ENCODE measurements at places on chromosomes 5 and 9.

DNA sequence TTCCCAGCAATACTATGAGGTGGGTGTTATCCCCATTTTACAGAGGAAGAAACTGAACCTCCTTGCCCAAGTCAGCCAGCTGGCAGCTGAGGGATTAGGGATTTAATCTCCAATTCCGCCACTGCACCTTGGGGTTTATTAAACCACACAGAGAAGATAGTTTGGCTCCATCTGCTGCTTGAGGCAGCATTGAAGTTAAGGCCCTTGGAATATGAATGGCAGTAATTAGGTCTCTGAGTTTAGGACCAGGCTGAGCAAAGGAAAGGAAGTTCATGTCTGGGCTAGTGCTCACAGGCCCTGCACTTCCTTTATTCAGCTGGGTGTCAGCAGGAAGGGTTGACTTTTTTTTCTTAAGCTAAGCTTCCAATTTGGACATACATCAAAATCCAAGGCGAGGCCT is 86.9 kb upstream of the GDNF start:
- no peak for DNase-seq

GRCh38 chr9:111038331-111039230 is at the start of gene LPAR1:
Gene LPAR1 (minus strand): TSS chr9:111038470. CDS start chr9:110972117, 66,353 bp downstream.
- no peak for DNase-seq

- no peak for DNase-seq
These were observed 250.0 kb upstream of the SLC30A5 start for GRCh38 chr5:68843624-68844364.

DNA sequence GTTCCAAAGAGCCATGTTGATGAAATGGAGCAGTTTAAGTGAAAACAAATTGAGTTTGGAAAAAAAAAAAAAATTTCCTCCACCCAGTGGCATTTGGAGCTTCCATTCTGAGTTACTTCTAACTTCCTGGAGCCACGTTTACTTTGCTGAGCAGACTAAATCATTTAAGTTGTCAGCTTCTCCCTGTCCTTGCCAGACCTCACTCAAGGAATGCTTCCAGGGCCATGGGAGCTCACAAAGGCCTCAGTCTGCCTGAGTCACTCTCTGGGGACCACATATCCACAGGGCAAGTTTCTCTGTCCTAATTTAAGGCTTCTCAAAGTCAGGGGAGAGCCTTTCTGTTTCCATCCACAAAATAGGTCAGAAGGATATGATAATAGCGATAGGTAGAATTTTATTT is 210.3 kb upstream of the TNC start:
- DNase-seq = no peak

DNA sequence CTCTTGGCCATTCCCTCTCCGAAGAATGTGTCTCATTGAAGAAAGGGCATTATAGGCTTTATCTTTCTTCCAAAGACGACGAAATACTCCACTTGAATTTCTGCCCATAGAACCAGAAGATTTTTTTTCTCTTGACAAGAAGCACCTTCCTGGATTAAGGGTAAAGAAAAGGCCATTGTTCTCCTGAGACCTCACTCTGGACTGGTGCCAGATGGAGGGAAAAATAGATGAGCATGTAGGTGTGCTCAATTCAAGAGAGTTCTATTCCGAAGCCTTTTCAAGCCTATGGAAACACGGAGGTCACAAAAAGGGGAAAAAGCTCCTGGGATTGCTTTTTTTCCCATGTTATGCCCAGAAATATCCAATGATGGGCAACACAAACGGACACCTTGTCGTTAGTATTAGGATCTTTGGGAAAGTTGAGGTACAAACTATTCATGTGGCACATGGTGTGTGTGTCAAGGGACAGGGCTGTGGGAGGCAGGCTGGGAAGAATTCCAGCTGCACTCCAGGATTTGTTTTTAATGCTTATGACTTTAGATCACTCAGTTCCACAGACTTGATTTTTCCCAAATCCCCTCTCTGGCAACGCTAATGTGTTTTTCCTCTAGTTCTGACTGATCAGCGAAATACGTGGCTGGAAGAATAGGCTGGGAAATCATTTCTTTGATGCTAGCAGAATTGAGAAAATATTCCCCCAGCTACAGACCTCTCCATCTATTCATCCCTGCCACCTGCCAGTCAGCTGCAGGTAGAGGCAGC is 89.9 kb downstream of the SIL1 start:
- DNase-seq = no peak

DNA sequence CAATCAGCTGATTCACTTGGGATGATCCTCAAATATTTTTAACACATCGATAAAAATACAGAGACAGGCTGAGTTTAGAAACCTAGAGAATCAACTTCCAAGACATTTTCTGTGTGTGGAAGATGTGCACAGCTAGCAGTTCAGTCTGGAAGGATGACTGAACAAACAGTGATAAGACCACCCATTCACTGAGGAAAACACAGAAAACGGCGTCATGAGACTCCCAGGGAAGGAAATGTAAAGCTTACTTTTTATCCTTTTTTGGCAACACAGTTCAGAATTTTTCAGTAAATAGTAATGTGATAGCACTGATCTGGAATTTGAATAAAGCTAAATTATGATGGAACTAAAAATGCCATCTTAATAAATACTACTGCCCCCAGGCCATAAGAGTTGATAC is 277.6 kb downstream of the SEMA5A start:
- no peak for DNase-seq

DNA sequence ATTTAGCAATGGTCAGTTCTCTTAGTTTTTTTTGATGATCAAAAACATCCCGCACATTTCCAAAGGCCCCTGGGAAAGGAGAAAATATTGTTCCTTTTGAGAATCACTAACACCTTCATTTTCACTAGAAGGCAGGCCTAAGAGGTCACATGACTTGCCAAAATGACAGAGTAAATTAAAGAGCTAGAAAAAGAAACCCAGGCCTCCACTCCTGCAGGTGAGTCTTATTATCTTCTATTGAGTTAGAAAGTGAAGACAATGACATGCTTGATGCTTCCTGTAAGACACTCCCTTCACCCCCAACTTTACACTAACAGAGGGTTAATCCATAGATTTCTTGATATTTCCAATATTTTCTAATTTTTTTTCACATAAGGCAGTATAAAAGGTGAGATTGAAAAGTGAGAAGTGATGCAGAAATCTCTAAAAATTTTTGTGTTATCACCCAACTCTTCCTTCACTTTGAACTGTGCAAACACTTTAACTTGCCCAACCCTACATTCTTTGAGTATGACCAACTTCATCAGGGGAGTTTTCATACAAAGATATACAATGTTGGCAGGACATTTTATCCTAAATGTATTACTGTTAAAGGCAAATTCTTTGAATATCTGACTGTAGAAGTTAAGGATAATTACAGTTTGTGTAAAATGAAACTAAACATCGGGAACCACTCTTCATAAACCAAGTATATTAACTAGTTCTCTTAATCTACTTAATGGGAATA is 57.1 kb downstream of the SUB1 start:
- no peak for DNase-seq
